ENCODE measurements at places on chromosomes 5 and 9. TPM values are rescaled to one million over a fixed set of nuclear protein-coding genes. Genes with fewer than 3 reads are reported as not detected.

- H3K4me3 ChIP-seq, result no peak overlapping the region
- H3K36me3 ChIP-seq, result no peaks in the 10 kb centered on the region
- no peak overlapping the region for H3K27ac ChIP-seq
- H3K4me1 ChIP-seq, result no peaks in the 10 kb centered on the region
Observed at GRCh38 chr9:82234160-82234943, 245.8 kb downstream of the SPATA31D1 start.

TLX3 gene
- total RNA-seq, result not detected

DNA sequence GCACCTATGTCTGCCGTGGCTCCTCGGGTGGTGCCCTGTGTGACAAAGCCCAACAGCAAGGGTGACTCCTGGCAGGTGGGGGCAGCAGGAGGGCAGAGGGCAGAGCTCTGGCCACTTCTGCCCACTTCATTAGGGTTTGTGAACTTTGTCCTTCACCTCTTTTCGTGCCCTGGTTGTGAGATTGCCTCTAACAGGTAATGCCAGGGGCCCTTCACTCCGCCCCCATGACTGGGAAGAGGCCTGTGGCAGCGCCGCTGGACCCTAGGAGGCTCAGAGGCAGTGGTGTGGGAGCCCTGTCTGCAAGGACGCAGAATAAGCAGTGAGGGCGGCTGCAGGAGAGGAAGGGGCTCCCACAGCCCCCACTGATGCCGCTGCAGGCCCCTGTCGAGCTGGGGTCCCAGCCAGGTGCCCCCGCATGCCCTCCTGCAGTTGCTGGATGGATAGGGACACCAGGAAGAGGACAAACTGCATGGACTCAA is 108.7 kb upstream of the LMX1B start:
- H3K36me3 ChIP-seq, result no peaks in the 10 kb centered on the region
- H3K4me1 ChIP-seq, result peaks cover 13% of the 10 kb centered on the region
- H3K27me3 ChIP-seq, result peaks cover 20% of the 10 kb centered on the region
- H3K4me3 ChIP-seq, result no peak overlapping the region
- DNase-seq, result peak; percentile 52

- no peak for DNase-seq
- no peak overlapping the region for H3K4me3 ChIP-seq
- H3K36me3 ChIP-seq, result no peaks in the 10 kb centered on the region
- no peaks in the 10 kb centered on the region for H3K27me3 ChIP-seq
- no peaks in the 10 kb centered on the region for H3K4me1 ChIP-seq
Observed at GRCh38 chr5:180486636-180487149, 7.5 kb upstream of the CNOT6 start.

- DNase-seq, result no peak
- no peak overlapping the region for H3K4me3 ChIP-seq
- no peaks in the 10 kb centered on the region for H3K4me1 ChIP-seq
- no peaks in the 10 kb centered on the region for H3K27me3 ChIP-seq
- no peaks in the 10 kb centered on the region for H3K36me3 ChIP-seq
Observed at GRCh38 chr5:120794121-120794520, 330.0 kb downstream of the PRR16 start.

GRCh38 chr5:66742083-66742895 is 146.1 kb downstream of the MAST4 start:
- no peak for DNase-seq
- H3K27me3 ChIP-seq, result peaks cover 7% of the 10 kb centered on the region
- H3K4me1 ChIP-seq, result no peaks in the 10 kb centered on the region
- no peak overlapping the region for H3K27ac ChIP-seq
- H3K36me3 ChIP-seq, result no peaks in the 10 kb centered on the region

DNA sequence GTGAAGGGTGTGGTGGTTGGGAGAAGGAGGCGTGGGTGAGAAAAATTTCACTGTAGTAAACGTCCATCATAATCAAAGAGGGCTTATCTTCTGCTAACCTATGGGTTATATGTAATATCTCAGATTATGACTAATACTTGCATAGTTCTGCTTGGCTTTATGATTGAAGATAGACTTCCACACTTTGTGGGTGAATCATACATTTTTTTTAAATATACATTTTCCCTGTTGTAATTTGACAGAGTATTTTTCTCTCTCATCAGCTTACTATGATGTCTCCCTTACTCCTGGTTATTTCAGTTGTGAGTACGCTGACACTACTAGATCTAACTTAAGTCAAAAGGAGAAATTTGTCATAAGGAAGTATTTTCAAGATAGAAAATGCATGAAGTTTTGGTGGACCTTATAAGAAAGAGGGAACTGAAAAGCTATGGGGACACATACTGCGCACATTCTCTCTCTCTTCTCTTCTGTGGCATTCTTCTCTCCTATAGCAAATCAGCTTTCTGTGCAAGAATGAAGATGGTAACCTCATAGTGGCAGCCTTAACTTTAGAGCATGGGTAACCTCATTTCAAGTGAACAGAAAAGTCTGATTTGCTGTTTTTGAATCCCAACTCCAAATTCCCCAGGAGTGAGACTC is 4.9 kb upstream of the JAK2 start:
- no peaks in the 10 kb centered on the region for H3K36me3 ChIP-seq
- no peak overlapping the region for H3K4me3 ChIP-seq
- no peaks in the 10 kb centered on the region for H3K27me3 ChIP-seq
- DNase-seq, result peak; percentile 58

DNA sequence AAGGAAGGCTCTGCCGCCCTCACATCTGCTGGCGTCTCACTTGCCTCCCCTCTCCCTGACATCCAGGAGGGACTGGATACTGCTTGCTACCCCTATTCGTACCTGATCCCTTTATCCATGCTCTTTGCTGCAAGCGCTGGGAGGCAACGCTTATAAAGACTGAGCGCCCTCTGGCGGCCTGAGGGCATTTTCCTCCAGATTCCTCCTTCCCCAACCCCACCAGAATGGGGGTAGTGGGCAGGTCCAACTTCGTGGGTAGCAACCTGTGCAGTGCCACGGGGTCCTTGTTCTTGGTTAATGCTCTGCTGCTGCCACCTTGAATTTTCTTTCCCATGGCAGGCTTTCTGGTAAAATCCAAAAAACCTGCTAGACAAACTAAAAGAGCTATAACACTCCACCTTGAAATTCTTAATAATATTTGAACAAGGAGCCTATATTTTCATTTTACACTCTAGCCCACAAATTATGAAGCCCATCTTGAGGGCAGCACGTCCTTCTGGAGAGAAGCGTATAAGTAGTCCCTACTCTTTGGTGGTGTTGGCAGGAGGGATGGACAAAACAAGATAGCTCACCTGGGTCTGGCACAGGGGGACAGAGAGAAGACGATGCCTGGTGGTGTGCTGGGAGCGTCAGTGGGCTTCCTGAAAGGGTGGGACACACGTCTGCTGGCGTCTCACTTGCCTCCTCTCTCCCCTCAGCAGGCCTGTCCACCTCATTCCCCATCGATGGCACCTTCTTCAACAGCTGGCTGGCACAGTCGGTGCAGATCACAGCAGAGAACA is 52.5 kb downstream of the JADE2 start:
- H3K4me3 ChIP-seq, result no peak overlapping the region
- no peaks in the 10 kb centered on the region for H3K27me3 ChIP-seq
- peaks cover 12% of the 10 kb centered on the region for H3K4me1 ChIP-seq
- H3K27ac ChIP-seq, result peak overlapping the region; percentile 66
- peak; percentile 97 for DNase-seq
- H3K36me3 ChIP-seq, result peaks cover 58% of the 10 kb centered on the region

CTNNAL1 gene
- total RNA-seq, result 99.0 TPM

- H3K27me3 ChIP-seq, result no peaks in the 10 kb centered on the region
- no peaks in the 10 kb centered on the region for H3K4me1 ChIP-seq
- no peak overlapping the region for H3K27ac ChIP-seq
- DNase-seq, result no peak
- H3K4me3 ChIP-seq, result no peak overlapping the region
Observed at GRCh38 chr9:120985819-120986222, 59.2 kb upstream of the TRAF1 start.

- H3K36me3 ChIP-seq, result peaks cover 6% of the 10 kb centered on the region
- H3K27me3 ChIP-seq, result peaks cover 6% of the 10 kb centered on the region
- peak; percentile 95 for DNase-seq
- H3K27ac ChIP-seq, result peak overlapping the region; percentile 88
Observed at GRCh38 chr5:135032999-135033861, 798 bp downstream of the PITX1 start.

- peaks cover 3% of the 10 kb centered on the region for H3K27me3 ChIP-seq
- no peak overlapping the region for H3K27ac ChIP-seq
- no peak overlapping the region for H3K4me3 ChIP-seq
- DNase-seq, result no peak
Observed at GRCh38 chr9:115012486-115012885, 82.1 kb upstream of the TNFSF8 start.

GRCh38 chr9:128321343-128321742 is 904 bp downstream of the TRUB2 start:
- H3K4me3 ChIP-seq, result peak overlapping the region; percentile 81
- peaks cover 33% of the 10 kb centered on the region for H3K36me3 ChIP-seq
- H3K27me3 ChIP-seq, result no peaks in the 10 kb centered on the region
- no peak overlapping the region for H3K27ac ChIP-seq
- DNase-seq, result peak; percentile 69
- H3K4me1 ChIP-seq, result peaks cover 19% of the 10 kb centered on the region

- DNase-seq, result no peak
- H3K4me1 ChIP-seq, result no peaks in the 10 kb centered on the region
- H3K4me3 ChIP-seq, result no peak overlapping the region
- H3K27me3 ChIP-seq, result no peaks in the 10 kb centered on the region
Observed at GRCh38 chr5:29897916-29898315, 1295.6 kb upstream of the CDH6 start.

DNA sequence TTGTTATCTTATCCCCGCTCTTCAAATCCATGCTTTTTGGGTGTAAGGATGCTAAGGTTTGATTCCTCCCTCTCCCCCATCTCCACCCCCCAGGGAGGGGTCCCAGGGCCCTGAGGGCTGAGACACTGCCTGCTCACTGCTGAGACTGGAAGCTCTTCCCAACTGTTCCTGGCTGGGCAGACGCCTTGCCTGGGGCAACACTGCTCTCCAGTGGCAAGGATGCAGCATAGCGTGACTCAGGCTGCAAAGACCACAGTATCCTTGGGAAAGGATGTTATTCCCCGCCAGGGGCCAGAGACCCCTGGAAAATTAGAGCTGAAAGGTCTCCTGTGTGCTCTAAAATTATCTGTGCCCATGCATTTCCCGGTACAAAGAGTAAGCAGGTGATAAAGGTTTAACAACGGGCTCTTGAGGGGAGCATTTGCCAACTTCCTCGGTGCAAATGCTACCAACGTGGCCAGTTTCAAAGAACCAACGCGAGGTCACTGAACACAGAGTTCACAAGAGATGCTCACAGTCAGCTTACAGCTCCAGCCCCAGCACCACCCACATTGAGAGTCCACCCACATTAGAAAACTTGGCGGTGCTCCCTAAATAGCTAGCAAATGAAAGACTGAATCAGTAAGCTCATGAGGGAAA is 271.9 kb downstream of the NSG2 start:
- H3K36me3 ChIP-seq, result no peaks in the 10 kb centered on the region
- no peaks in the 10 kb centered on the region for H3K27me3 ChIP-seq
- H3K27ac ChIP-seq, result no peak overlapping the region
- H3K4me1 ChIP-seq, result no peaks in the 10 kb centered on the region
- H3K4me3 ChIP-seq, result no peak overlapping the region

DNA sequence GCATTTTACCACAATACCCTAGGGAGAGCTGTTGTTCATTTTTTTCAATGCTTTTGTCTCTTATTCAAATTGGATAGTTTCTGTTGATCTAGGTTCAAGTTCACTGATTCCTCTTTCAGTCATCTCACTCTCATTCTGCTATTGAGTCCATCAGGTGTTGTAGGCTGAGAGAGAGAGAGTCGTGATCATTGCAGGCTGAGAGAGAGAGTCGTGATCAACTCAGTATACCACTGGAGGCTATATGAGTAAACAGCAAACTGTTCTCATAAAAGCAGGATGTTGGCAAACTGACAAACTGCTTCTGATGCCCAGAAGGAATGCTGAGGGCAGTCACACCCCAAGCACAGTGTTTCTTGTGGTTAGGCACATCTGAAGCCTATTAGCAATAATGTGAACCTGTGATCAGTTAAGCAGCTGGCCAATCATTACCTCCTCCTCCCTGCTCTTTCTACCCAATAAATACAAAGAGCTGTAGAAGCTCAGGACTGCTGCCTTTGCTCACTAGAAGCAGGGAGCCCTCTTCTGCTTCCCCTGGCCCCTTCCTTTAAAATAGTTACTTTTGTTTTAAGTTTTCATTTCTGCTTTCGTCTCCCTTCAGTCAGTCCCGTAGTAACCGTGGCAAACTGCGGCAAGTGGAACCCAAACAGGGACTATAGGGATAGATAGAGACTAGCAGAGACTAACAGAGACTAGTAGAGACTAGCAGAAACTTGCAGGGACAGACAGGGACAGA is 476.1 kb upstream of the ACO1 start:
- no peak overlapping the region for H3K27ac ChIP-seq
- no peaks in the 10 kb centered on the region for H3K36me3 ChIP-seq
- H3K27me3 ChIP-seq, result no peaks in the 10 kb centered on the region
- no peak overlapping the region for H3K4me3 ChIP-seq

FLT4 gene
- not detected for total RNA-seq

GRCh38 chr5:151619812-151620460 is 28.8 kb upstream of the FAT2 start:
- DNase-seq, result no peak
- H3K4me1 ChIP-seq, result no peaks in the 10 kb centered on the region
- H3K36me3 ChIP-seq, result no peaks in the 10 kb centered on the region

DNA sequence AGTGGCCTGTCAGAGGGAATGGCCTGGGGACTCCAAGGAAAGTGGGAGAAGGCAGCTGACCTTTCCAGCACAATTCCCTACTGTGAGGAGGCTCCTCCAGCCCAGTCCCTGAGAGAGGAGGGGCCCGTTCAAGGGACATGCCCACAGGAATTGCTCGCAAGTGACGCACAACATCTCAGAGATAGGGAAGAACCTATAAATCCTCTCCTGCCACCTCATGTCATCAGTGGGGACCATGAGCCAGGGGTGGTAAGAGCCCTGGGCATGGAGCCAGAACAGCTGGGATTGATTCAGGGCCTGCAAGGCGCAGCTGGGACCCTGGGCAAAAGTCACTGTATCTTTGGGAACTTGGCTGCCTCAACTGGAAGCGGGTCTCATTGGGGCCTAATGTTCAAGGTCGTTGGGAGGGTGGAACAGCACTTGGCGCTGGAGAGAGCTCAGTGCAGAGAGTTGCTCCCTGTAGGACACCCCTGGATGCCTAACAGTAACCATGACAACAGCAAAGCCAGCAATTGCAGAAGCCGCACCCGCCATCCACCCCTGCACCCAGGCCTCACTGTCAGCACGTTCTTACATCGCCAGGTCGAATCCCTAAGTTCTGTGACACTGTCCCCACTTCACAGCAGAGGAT is 41.3 kb upstream of the ORM1 start:
- no peaks in the 10 kb centered on the region for H3K36me3 ChIP-seq
- H3K27ac ChIP-seq, result no peak overlapping the region
- no peaks in the 10 kb centered on the region for H3K27me3 ChIP-seq
- peaks cover 52% of the 10 kb centered on the region for H3K4me1 ChIP-seq

All from osteoblast (primary cell).